ENCODE measurements at places on chromosomes 2 and 18.

DNA sequence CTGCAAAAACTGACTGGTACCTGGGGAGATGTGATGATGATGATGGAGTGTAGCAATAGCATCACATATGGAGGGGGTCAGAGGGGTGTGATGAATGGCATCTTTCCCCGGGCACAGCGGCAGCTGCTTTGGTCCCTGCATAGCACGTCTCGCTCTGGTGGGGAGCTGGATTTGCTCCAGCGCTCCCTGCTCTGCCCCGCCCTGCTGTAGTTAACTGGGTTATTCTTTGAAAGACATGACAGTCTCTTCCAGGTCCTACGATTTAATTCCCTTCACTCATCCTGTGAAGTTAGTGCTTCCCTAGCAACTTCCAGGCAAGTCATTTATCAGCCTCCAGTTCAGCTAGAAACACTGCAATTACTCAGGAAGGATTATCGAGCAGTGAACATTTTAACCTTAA lies 463.1 kb downstream of the TSN start:
- DNase-seq = no peak

DNA sequence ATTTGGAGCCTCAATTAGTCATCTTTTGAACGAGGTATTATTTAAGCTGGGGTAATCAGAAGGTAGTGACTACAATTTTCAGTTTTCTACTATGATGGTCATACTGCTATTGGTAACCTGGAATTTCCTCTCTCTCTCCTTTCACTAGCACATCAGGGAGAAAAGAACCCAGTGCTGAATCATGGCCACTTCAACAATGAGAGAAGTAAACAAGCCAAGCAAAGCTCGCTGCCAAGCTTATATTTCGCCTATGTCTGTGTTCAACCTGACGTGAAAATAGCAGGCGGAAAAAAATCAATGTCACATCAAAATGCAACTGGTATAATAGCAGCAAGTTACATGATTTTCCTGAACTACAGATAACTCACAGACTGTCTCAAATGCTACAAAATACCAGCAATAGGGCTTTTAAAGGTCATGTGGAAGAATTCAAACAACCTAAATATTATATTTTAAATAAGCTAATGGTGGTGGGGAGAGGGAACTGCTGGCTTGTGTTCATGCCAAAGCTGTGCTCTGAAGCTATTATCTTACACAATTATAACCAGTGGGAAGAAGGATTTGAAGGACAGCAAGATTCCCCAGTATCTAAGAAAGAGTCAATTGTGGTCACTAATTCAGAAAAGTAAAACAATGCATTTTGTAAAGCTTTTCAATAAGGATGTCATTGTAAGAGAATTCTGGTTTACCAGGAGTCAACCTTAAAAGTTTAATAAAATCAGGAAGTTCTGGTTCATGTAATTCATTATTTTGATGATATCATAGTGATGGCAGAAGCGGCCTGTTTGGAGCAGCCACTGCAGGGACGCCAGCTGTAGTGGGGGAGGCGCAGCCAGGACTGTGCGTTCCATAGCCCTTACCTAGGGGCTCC lies 38.0 kb downstream of the RNF152 start:
- no peak for DNase-seq

- DNase-seq = no peak
Measured at GRCh38 chr2:15031745-15032240, 399.3 kb downstream of the LRATD1 start.

- no peak for DNase-seq
Measured at GRCh38 chr18:69777248-69777647, 170.4 kb downstream of the CD226 start.

GRCh38 chr2:216516730-216517350 lies 18.2 kb downstream of the RPL37A start:
- no peak for DNase-seq

DNA sequence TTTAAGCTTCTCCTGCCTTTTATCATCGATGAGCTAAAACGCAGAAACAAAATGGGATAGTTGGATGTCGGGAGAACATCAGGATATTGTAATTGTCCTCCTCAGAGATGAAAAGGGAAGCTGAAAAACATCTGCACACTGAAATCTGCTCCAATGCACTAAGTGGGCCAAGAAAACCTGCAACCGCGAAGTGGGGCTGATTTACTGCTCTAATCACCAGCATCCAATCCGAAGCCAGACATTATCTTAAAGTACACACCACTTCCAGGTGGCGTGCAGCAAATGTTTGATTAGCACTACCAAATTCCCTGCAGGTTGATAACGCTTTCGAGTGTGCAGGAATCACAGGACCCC lies 230.3 kb upstream of the SLC14A2 start:
- DNase-seq = no peak

GRCh38 chr18:4677006-4677405 lies 221.9 kb upstream of the DLGAP1 start:
- DNase-seq = no peak

DNA sequence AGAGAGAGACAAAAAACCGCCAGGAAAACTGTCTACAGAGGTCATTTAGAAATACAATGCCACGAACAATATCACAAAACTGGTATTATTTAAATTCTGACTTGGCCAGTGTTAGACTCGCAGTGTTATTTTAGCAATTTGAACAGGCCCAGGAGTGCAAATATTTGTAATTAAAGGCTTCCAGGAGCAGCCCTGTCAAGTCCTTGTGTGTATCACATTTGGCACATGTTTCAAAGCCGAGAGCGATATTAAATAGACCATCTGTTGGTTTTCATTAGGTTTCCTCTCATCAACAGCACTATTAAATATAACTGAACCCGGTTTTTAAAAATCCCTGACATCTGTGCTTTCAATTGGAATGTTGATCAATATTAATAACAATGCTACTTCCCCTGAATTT lies 656.9 kb downstream of the TSN start:
- no peak for DNase-seq

DNA sequence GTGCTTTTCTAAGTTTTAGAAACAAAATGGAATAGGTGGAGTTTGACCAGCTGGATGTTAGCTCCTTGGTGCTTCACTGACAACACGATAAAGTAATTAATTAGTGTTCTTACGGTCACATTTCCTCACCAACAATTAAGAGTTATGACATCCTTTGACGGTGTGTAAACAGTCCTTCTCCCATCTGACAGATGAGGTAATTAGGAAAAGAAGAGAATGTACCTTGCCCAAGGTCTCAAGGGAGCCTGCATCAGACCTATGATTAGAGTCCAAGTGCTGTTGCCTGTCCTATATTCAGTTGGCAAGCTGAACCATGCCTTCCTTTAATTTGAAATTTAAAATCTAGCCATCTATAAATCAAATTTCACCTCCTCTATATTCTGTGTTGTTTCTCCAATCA lies 48.3 kb upstream of the STK17B start:
- no peak for DNase-seq

DNA sequence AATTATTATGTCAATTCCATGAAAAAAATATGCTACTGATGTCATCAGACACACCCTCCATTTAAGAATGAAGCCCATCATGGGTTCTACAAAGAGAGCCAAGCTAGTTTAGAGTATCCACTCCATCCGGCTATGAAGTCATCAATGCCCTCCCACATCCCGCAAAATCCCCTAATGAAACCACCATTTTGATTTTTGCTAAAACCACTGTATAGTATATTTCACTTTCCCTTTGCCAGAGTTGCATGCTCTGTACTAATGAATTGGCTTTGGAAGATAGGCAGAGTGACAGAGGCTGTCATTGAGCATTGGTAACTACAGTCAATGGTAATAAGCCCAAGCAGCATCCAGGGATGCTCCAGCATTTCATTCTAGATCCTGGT lies 118.6 kb downstream of the ANKRD44 start:
- DNase-seq = peak; percentile 50

GRCh38 chr2:120832296-120833070 lies 96.8 kb downstream of the GLI2 start:
- no peak for DNase-seq

DNA sequence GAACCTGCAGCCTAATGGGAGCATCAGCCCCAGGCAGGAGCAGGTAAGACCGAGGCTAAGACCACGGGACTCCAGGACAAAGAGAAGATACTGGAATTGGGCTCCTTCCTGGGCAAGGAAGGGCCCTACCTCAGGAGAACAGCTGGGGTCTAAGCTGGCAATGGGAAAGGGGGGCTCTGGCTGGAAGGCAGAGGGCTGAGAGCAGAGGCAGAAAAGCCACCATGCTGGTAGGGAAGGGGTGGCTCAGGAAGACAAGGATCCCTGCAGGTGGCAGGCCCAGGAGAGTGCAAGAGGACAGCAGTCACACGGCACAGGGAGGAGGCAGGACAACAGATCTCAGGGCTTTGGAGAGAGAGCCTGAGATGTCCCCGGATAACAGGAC lies 203.5 kb downstream of the NDUFA10 start:
- no peak for DNase-seq

DNA sequence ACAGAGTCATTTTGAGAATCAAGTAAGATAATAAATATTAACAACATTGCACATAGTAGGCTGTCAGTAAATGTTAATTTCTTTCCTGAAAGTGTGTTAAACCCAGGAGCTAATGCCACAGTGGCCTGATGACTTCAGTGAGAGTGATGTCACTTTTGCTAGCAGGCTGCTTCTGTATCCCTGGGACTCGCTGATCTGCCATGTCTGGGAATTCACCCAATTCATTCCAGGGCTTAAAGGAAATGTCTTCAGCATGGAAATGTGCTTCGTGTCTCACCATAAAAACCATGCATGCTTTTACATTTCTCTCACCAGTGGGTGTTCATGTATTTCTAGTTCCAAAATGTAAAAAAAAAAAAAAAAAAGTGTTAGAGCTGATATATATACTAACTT lies 56.8 kb upstream of the MAPRE3 start:
- no peak for DNase-seq

DNA sequence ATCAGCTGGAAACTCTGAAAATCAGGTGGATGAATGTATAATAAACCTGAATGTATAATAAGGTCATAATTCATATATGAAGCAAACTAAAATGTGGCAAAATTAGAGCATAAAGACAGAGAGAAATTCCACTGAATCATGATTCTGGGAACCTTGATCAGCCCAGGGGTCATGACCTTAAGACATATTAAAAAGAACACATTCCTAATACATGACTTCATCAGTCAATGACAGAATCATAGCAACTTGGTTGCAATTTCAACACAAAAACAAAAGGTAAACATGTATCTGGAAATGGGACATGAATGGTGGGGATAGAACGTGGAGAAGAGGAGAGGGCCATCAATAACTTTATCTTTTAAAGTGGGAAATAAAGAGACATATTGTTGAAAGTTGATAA lies 17.6 kb downstream of the AFF3 start:
- no peak for DNase-seq

- DNase-seq = no peak
Measured at GRCh38 chr2:235024191-235024860, 72.5 kb downstream of the SH3BP4 start.

- DNase-seq = no peak
Measured at GRCh38 chr2:227908266-227909054, 37.0 kb downstream of the DAW1 start.

GRCh38 chr18:10168477-10168876 lies 254.7 kb downstream of the VAPA start:
- no peak for DNase-seq

GRCh38 chr2:51079945-51080344 lies 48.0 kb upstream of the NRXN1 start:
- DNase-seq = no peak

DNA sequence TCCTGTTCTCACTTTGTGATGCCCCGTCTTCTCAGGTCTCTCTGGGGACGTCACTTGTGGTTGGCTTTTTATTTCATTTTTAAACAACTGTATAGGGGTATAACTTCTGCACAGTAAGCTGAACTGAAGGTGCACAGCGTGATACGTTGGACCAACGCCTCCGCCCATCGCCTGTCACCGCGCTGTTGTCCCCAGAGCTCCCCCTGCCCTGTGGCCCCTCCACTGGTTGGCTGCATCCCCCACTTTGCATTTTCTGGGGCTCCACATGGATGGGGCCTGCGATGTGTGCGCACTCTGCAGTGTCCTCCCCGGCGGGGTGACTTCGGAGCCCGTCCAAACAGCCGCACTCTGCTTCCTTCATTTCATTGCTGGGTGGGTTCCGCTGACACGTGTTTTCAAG lies 14.3 kb downstream of the GPR35 start:
- DNase-seq = no peak

DNA sequence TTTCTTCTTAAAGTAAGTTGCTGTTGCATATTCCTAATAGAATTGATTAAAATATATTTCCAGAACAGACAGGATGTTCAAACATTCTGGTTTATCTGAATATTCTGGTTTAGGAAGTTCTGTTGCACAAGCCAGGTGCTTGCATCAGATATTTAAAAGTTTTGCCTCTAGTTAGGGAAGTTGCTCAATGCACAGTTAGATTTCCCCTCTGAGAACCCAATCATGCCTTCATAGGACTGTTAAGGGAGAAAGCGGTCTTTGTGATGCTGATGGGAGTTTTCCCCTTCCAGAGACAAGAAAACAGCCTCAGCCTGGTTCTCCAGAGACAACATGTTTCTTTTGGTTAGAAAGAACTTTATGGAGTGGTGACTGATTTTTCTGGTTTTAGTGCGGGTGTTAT lies 65.6 kb upstream of the REV1 start:
- DNase-seq = no peak

DNA sequence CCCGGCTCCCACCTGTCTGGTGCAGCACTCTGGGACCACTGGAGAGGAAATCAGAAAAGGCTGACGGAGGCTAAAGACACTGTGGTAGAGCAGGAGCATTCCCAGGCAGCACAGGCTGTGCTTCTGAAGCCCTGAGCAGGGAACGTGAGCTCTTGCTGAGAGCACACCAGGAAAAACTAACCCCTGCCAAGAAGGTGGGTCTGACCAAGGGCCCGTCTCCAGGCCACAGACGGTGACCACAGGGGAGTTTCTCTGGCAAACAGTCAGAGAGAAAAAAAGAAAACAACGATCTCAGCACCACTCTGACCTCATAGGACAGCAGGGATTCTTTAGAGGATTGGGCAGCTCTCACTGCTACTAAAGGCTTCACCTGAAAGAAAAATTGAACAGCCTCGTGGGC lies 201.4 kb downstream of the AFF3 start:
- DNase-seq = no peak

DNA sequence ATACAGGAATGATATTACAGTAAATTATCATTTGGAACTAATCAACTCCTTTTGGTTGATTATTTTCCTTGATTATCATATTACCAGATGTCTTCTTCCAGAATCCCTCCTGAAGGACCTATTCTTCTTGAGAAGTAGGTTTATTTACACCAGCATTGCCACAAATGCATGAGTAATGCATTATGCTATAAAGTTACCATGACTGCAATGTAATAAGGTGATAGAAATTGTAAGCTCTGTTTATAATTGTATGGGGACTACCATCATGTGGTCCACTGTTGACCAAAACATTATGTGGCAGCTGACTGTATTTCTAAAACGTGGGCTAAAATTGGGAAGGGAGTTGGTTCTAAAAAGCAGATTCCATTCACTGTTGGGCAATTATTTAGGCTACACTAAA lies 602.2 kb downstream of the NYAP2 start:
- DNase-seq = no peak
